Right atrium auricular region (tissue), 2 donors: ENCODE measurements at places on chromosomes 11 and 22.

GRCh38 chr11:61058583-61059259 is 43.6 kb upstream of the CD5 start:
- DNase-seq = no peak
- H3K4me1 ChIP-seq = no peaks in the 10 kb centered on the region
- H3K27ac ChIP-seq = no peak overlapping the region

- no peaks in the 10 kb centered on the region for H3K4me1 ChIP-seq
- no peaks in the 10 kb centered on the region for H3K36me3 ChIP-seq
- H3K4me3 ChIP-seq = no peak overlapping the region
- DNase-seq = no peak
- H3K27me3 ChIP-seq = no peaks in the 10 kb centered on the region
These were observed 24.9 kb downstream of the EIF3F start for GRCh38 chr11:8011981-8012444.

DNA sequence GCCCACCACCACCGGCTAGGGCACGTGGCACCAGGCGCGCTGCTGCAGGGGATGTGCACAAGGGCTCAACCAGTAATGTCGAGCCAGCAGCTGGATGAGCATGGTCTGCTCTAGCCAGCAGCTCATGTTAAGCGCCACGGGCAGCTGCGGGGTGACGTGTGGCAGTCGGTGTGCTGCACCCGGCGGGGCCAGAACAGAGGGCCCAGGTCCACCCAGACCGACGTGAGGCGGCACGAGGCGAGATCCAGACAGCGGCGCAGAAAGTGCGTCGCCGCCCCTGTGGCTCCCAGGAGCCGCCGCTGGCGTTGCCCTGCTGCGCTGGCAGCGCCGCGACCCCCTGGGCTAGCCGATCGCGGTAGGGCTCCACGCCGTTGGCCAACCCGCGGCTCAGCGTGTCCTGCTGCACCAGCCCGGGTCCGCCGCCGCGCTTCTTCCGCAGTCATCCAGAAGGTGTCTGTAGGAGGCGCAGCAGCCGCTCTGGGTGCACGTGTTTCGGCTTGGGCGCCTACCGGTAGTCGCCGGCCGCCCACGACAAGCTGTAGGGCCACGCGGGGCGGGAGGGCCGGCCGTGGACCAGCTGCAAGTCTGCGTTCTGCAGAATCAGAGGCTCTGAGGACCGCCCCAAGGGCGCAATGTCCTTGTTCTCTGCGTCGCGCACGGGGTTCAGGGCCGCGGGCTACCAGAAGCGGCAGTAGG is 4.6 kb upstream of the GALR3 start:
- peak overlapping the region; percentile 66 for H3K27ac ChIP-seq
- no peaks in the 10 kb centered on the region for H3K4me1 ChIP-seq
- H3K4me3 ChIP-seq = peak overlapping the region; percentile 50
- no peaks in the 10 kb centered on the region for H3K36me3 ChIP-seq

GRCh38 chr11:46912526-46913150 is 5.7 kb downstream of the LRP4 start:
- H3K27ac ChIP-seq = peak overlapping the region; percentile 90
- DNase-seq = no peak
- peaks cover 52% of the 10 kb centered on the region for H3K4me1 ChIP-seq
- no peaks in the 10 kb centered on the region for H3K27me3 ChIP-seq

DNA sequence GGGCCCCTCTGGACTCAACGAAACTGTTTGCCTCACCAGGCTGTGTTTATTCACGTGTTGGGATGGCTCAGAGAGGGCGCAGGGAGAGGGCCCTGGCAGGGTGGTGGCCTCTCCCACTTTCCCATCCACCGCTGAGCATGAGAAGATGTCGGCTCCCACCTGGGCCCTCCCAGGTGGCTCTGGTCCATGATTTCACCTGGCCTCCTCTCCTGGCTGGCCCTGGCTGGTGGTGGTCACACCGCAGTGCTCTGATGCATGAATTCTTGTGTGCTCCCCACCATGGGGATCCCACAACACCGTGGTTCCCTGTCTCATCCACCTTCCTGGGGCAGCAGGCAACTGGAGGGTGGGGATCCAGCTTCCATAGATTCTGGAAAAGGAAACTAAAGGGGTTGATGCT is 13.4 kb downstream of the RTL6 start:
- DNase-seq = no peak
- no peaks in the 10 kb centered on the region for H3K36me3 ChIP-seq
- no peaks in the 10 kb centered on the region for H3K4me1 ChIP-seq
- no peak overlapping the region for H3K4me3 ChIP-seq
- no peak overlapping the region for H3K27ac ChIP-seq

DNA sequence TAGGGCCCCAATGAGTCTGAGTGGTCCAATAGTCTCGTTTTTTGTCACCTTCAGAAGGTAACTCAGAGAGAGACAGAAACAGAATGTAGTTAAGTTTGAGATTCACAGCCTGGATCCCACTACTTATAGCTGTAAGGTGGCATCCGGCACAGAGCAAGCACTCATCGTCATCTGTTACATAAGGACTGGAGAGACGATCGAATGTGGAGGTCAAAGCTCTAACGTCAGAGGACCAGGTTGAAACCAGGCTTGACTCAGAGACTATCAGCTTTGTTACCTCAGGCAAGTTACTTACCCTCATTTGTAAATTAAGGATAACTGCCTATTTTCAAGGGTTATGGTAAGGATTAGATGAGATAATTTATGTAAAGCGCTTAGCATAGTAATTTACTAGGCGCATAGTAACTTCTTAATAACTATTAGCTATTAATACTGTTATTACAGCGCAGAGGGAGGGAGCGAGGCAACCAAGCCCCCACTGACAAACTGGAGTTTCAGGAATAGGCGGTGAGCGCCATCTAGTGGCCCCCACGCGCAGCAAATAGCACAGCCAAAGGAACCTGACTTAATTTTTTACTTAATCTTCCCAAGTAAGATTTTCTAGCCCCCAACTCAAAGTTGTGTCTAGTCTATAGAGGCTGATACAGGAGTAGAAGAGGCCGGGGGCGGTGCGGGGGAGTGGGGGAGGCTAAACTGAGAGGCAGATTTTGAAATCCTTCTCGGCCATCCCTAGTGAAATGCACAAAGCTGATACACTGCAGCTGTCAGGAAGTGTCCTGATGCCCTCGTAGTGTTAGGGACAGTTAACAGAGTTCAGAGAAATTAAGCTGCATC is 29.0 kb upstream of the API5 start:
- no peak for DNase-seq
- H3K27ac ChIP-seq = no peak overlapping the region
- no peak overlapping the region for H3K4me3 ChIP-seq
- no peaks in the 10 kb centered on the region for H3K4me1 ChIP-seq
- H3K27me3 ChIP-seq = no peaks in the 10 kb centered on the region
- H3K36me3 ChIP-seq = no peaks in the 10 kb centered on the region

DNA sequence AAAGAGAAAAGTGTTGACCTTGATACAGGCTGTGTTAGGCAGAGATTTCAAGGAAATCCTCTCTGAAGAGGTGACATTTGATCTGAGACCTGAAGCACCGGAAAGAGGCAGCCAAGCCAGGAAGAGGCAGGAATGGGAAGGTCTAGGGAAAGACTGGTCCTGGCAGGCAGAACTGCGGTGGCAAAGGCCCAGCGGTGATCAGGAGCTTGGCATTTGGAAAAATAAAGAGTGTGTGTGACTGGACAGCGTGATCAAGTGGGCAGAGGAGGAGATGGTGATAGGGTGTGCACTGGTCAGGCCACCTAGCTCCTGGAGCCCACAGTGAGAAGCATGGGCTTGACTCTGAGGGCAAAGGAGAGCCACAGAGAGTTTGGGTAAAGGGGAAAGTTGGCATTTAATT is 27.2 kb upstream of the GAB4 start:
- H3K36me3 ChIP-seq = no peaks in the 10 kb centered on the region
- no peak overlapping the region for H3K27ac ChIP-seq

DNA sequence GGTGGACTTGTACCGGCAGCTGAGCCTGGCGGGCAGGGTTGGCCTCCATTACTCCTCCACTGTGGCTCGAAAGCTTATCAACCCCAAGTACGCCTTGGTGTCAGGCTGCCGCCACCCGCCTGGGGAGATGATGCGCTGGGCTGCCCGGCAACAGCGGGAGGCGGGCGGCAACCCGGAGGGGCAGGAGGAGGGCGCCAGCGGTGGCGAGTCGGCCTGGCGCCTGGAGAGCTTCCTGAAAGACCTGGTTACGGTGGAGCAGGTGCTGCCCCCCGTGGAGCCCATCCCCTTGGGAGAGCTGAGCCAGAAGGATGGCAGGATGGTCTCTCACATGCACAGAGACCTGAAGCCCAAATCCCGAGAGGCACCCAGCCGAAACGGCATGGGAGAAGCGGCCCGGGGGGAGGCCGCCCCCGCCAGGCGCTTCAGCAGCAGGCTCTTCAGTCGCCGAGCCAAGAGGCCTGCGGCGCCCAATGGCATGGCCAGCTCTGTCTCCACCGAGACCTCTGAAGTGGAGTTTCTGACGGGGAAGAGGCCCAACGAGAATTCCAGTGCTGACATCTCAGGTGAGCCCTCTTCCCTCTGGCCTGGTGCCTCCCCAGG is 26.7 kb downstream of the FAM83F start:
- no peak overlapping the region for H3K4me3 ChIP-seq
- DNase-seq = no peak
- H3K4me1 ChIP-seq = peaks cover 8% of the 10 kb centered on the region
- no peaks in the 10 kb centered on the region for H3K36me3 ChIP-seq
- H3K27me3 ChIP-seq = no peaks in the 10 kb centered on the region

DNA sequence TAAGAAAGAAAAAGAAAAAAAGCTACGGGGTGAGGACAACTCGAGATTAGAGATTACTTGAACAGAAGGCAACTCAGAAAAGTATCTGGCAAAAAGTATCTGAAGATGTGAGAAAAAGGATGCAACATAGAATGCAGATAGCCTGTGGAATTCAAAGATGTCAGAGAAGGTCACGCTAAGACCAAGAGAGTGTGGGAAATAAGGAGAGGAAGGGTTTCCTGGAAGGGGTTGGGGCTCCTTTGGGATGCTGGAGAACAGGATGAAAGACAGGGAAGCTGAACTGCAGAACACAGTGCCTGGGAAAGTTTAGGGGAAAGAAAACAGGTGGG is 1.2 kb downstream of the GUCY1A2 start:
- no peaks in the 10 kb centered on the region for H3K36me3 ChIP-seq
- H3K4me3 ChIP-seq = no peak overlapping the region
- no peak overlapping the region for H3K27ac ChIP-seq
- no peaks in the 10 kb centered on the region for H3K4me1 ChIP-seq
- H3K27me3 ChIP-seq = no peaks in the 10 kb centered on the region

- no peak overlapping the region for H3K4me3 ChIP-seq
- DNase-seq = peak; percentile 62
- H3K27me3 ChIP-seq = no peaks in the 10 kb centered on the region
- no peak overlapping the region for H3K27ac ChIP-seq
- no peaks in the 10 kb centered on the region for H3K36me3 ChIP-seq
- no peaks in the 10 kb centered on the region for H3K4me1 ChIP-seq
These were observed 52.2 kb downstream of the ANO5 start for GRCh38 chr11:22244986-22245592.
